ENCODE measurements at places on chromosomes 4 and X.

DNA sequence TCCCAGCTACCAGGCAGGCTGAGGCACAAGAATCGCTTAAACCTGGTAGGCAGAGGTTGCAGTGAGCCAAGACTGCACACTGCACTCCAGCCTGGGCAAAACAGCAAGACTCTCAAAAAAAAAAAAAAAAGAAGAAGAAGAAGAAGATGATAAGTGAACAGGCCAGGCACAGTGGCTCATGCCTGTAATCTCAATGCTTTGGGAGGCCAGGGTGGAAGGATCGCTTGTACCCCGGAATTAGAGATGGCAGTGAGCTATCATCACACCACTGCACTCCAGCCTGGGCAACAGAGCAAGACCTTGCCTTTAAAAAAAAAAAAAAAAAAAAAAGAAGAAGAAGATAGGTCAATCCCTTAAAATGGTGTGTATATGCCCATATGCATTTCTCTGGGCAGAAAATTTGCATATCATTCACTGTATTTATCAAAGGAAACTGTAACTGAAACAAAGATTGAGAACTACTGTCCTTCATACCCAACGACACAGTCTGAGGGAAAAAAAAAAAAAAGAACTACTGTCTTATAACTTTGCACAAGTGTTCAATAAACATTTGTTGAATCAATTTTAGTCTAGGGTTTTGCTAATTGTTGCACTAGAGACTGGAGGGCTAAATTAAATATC lies 2.3 kb downstream of the RFC1 start:
- DNase-seq, result no peak

GRCh38 chrX:41734530-41734929 lies 10.5 kb downstream of the GPR82 start:
- peak; percentile 18 for DNase-seq

DNA sequence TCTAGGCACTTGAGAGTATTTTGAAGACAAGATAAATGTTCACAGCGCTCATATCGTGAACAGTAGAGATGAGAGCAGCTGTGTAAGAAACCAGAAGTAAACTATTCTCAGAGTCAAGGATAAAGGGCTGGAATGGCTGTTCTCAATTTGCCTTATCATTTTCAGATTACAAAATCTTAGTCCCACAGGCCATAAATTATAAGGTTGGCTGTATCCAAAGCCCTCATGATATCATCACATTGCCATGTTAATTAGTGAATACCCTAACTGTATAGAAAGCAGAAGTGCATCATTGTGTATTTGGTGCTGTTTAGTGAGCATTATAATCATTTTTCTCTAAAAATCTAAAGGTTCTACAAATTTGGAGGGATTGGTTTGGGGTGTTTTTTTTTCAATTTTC lies 168.9 kb upstream of the EDNRA start:
- DNase-seq, result no peak

DNA sequence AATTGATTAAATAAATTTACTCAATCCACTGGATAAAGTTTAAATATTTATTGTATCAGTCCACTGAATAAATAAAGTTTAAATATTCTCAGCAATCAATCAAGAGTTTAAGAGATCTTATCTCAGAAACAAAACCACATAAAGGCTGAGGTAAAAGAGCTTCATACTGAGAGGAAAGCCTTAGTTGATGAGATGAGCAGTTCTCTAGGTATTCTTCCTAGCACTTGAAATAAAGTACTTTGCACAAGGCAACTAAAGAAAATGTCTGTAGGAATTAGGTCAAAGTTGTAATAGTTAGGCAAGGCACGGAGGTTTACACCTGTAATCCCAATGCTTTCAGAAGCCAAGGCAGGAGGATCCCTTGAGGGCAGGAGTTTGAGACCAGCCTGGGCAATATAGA lies 63.5 kb downstream of the UCHL1 start:
- DNase-seq, result no peak

- no peak for DNase-seq
Measured at GRCh38 chr4:83075311-83076095, 39.0 kb downstream of the PLAC8 start.

- DNase-seq, result no peak
Measured at GRCh38 chr4:142549726-142550463, 296.2 kb downstream of the INPP4B start.

- no peak for DNase-seq
Measured at GRCh38 chr4:152239216-152239615, 296.7 kb downstream of the FBXW7 start.

DNA sequence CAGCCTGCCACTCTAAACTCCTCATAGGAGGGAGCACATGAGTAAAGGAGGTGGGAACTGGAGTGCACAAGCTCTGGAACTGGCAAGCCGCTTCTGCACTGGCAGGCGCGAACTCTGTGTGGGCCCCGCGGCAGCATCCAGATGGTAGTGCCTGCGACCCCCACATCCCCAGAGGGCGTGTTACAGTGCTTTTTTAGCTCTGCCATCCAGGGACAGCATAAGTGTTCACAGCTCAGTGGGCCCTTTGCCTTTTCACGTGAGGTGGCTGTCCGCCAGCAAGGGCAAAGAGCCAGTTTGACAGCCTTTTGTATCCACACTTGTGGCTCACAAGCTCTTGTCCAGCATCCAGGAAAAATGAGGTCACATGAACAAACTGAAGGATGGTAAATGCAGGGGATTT lies 581.6 kb upstream of the DIAPH2 start:
- no peak for DNase-seq

DNA sequence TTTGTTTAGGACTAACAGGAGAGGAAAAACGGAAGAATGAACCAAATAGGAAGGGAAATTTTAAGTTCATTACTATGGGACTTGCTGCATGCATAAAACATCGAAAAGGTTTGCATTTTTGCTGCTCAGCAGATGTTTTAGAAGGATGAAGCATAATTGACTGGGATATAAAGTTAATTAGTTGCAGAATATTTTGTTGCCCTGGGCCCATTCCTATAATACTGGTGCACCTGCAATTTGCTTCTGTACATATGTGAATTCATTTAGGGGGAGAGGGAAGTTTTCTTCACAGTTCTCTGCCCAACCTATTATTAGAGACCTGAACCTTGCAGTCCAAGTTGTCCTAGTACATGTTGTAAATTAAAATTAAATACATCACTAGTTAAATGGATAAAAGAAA lies 232.0 kb downstream of the UGT8 start:
- no peak for DNase-seq

- DNase-seq, result peak; percentile 7
Measured at GRCh38 chrX:40471965-40472648, 108.7 kb upstream of the ATP6AP2 start.

GRCh38 chrX:55867708-55868107 lies 150.2 kb downstream of the RRAGB start:
- DNase-seq, result no peak

DNA sequence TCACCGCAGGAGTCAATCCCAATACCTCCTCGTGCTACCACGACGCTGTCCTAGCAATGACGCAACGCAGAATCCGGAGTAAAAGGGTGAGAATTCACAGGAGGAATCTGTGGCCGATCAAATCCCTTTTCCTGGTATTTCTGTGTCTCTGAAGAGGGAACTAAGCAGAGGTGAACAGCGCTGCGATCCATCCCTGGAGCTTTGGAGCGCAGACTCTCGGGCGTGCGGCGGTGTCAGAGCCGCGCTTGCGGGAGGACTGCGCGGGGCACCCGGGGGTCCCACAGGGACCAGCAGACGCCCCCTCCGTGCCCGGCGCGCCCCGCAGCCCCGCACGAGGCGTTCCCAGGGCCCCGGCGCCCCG lies 17.2 kb upstream of the ZNF718 start:
- no peak for DNase-seq

DNA sequence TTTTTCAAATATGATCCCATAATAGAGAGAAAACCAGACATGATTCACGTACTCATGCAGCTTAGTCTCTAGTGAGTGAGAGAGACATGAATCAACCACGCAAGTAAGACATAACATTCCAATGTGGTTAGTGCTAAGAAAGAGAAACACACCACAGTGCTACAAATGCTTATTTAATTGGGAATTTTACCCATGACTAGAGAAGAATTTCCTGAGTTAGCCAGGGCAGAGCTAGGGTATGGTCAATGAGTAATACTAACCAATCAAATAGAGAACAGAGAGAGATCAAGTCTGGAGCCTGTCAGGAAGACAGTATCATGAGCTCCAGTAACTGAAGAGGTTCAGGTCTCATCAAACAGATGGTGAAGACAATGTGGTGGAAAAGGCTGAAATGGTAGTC lies 495.2 kb downstream of the PDGFC start:
- no peak for DNase-seq

- DNase-seq, result no peak
Measured at GRCh38 chr4:107468812-107469211, 251.2 kb downstream of the PAPSS1 start.

DNA sequence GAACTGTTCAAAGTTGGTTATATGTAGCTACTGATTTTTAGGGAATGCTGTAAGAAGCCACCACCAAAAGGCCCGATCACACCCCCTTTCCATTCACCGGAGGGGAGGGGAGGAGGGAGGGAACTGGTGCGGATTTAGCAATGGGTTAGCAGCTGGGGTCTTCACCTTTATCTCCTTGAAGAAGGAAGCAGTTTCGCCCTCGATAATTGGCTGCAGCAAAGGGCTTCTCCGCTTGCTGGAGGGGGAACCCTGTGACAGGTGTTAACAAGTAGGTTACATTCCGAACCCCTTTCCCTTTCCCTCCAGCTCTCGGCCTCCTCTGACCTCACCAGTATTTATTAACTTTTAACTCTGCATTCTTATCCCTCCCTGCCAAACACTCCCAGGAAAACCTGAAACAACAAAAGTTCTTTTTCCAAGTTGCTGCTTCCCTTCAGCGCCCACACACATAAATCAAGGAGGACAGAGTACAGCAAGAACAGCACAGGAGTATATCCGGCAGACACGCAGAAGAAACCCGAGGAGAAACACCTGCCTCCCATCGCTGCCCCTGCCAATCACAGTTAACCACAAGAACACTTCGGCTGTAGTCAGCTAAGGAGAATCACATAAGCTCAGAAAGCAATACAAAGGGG lies 39.8 kb upstream of the NAP1L5 start:
- peak; percentile 8 for DNase-seq

- DNase-seq, result no peak
Measured at GRCh38 chr4:54189140-54189539, 40.0 kb upstream of the PDGFRA start.

DNA sequence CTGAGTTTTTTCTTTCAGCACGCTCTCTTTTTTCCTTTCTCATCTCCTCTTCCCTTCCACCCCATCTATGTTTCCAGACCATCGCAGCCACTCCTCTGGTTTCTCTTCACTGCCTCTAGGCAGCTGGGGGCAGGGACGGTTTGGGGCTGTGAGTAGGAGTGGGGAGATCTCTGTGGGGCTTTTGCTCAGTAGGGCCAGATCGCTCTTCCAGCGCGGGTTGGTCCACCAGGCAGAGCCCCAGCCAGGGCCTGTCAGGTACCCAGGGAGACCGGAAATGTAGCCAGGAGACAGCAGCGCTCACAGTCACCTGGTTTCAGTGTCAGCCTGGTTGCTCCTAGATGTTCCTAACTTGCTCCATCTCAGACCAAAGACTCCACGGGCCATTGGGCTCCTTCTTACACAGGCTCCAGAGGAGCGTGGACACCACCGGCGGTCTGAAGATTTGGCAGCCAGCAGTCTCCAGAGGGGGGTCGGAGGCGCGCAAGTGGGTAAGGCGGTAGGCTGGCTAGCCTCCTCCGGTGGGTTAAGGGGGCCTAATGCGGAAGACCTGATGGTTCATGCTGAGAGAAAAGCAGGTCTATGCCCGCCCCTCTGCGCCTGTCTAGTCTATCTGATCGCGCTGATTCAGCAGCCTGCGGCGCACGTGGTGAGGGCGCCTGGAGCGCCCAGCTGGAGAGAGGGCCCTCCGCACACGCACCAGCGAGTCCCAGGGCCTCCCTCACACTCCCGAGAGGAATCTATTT lies 1.8 kb downstream of the FGF5 start:
- no peak for DNase-seq

GRCh38 chr4:34649716-34650115 lies 1594.6 kb downstream of the ARAP2 start:
- DNase-seq, result no peak

All from CD4-positive, alpha-beta T cell treated with Interleukin-17A for 1 hour (primary cell).